ENCODE measurements at places on chromosomes 6 and 20.

- no peak for DNase-seq
Observed at GRCh38 chr20:57672953-57673575, 36.8 kb downstream of the PMEPA1 start.

GRCh38 chr6:143127941-143128680 is 67.4 kb downstream of the AIG1 start:
- DNase-seq = no peak

DNA sequence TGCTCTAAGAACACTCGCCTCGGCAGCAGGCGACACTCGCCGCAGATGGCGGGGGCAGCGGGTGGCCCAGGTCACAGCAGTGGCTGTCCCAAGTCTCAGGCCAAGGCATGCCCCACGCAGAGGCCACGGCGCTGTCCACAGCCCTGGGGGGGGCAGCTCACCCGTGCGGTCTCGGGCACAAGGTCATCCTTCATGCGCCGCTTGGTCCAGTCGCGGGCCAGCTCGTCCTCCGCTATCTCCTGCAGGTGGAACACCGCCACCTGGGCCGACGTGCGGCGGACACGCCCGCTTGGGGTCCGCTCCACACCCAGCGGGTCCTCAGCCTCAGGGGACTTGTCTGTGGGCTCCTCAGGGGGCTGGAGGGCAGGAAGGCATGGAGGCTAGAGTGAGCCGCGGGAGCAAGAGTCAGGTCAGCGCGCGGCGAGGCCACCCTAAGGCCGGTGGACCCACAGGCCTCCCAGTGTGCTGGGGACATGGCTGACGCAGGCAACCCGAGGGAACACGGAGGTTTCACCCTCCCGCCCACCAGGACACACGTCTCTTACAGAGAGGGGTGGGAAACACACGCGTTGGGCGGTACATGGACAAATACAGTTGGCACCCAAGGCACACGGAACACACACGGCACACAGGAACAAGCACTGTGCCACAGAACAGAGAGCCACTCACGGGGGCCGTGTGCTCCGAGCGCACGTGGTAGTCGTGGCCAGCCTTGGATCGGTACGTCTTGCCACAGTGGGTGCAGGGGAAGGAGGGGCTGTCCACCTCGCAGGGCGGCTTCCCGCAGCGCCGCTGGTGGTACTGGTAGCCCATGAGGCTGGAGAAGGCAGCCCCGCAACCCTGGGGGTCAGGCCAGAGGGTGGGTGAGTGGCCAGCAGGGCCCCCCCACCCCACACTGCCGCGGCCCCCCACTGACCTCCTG is 6.5 kb upstream of the UCKL1 start:
- no peak for DNase-seq

GRCh38 chr20:47118641-47119040 is 224.0 kb downstream of the EYA2 start:
- no peak for DNase-seq

DNA sequence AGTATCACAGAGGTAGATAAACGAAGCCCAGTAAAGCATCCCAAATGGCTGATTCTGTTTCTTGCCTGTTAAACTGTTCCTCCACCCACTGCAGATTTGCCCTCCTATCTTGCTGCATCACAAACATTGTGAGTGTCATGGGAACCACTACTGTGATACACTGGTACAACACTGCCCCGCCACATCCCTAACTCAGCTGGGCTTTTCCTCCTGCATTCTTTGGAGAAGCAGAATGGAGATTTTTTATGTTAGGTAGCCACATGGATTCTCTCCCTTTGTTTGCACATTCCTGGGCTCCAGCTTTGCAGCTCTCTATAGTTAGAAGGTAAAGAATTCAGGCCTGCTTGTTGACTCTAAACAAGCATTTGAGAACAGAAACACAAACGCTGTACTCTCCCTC is 234.1 kb downstream of the TMEM242 start:
- no peak for DNase-seq

DNA sequence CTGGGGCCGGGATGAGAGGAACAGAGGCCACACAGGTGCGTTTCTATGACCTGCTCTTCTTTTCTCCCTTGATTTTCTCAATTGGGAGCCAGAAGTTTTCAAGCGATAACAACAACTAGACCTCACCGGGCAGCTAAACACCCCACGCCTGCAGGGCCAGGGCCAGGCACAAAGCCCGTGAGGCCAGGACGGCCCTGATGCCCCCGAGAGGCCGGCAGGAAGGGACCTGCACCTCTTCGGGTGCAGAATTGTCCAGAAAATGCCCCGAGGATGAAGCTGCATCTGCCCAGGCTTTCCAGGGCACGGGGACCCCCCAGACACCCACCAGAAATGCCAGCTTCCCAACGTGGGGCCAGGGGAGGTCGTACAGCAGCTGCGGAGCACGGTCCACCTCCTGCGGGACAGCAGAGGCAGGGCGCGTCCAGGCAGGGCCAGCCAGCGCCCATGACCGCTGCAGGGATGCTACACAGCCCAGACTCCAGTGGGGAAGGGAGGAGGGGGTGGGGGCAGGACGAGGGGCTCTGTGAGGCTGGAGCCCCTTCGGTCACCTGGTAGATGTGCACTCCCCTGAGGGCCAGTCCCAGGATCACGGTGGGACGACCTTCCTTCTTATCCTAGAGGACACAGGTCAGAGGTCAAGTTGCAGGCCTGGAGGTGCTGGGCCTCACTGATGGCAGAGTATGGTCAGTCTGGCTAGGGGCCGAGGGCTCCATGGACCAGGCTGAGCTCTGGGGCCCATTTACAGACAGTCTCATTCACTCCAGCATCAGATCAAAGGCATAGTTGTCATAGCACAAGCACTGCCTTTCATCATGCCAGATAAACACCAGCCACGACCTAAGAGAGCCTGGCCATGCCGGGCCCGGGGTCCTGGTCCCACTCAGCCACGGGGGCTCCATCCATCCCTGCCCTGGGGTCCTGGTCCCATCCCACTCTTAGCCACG is 16.4 kb downstream of the FRMD1 start:
- DNase-seq = no peak

- DNase-seq = no peak
Observed at GRCh38 chr6:84372290-84372689, 144.8 kb upstream of the CEP162 start.

All from cortex of kidney (tissue), 1 donor.